ENCODE measurements at places on chromosomes 5 and 9.
A peak's percentile ranks its signal among the peaks of the same experiment; 100 is the strongest.

- DNase-seq: no peak
Measured at GRCh38 chr5:35056686-35057085, 8.9 kb upstream of the AGXT2 start.

- no peak for DNase-seq
Measured at GRCh38 chr5:371811-372555, 50.5 kb downstream of the AHRR start.

GRCh38 chr5:135881244-135881643, 14.4 kb downstream of the IL9 start:
- DNase-seq: no peak

DNA sequence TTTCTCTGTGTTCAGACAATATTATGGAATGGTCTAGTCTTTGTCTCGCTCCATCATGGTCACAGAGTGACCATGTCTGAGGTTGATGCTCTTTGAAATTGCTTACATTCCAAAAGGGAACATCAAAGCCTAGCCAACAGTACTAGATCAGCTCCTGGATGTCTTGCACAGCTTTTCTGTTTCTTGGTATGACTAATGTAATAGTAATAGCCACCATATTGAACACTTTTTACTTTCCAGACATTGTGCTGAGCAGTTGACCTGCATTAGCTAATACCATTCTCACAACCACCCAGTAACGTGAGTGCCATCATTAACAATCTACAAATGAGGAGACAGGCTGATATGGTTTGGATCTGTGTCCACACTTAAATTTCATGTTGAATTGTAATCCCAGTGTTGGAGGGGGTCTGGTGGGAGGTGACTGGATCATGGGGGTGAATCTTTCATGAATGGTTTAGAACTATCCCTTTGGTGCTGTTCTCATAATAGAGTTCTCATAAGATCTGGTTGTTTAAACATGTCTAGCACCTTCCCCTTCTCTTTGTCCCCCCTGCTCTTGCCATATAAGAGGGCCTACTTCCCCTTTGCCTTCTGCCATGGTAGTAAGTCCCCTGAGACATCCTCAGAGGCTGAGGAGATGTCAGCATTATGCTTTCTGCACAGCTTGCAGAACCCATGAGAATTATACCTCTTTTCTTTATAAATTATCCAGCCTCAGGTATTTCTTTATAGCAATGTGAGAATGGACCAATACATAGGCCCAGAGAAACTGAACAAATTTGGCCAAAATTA, 577.5 kb upstream of the CLINT1 start:
- DNase-seq: no peak

- DNase-seq: no peak
Measured at GRCh38 chr5:143552680-143553079, 149.2 kb upstream of the NR3C1 start.

- DNase-seq: peak; percentile 38
Measured at GRCh38 chr5:40223884-40224402, 455.8 kb upstream of the PTGER4 start.

DNA sequence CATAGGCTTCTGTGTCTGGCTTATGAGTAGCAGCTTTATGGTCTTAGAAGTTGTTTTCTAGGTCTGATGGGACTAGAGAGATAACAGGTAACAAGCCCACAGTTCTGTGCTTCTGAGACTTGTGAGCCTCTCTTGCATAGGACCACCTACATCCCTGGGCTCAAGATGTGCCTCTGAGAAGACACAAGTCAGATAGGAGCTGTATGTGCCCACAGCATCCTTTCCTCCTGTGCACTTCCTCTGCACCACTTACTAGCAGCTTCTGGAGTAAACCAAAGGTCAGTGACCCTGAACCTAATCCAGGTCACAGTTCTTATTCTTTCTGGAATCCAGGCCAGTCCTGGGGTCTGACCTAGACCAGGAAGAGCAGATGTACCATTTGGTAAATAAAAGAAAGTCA, 40.0 kb downstream of the GALNT10 start:
- DNase-seq: no peak

- DNase-seq: no peak
Measured at GRCh38 chr5:2196989-2197619, 314.4 kb upstream of the IRX4 start.

- DNase-seq: no peak
Measured at GRCh38 chr9:76431601-76432000, 27.4 kb upstream of the GCNT1 start.

GRCh38 chr9:21904371-21904770, 89.8 kb downstream of the CDKN2A start:
- no peak for DNase-seq

DNA sequence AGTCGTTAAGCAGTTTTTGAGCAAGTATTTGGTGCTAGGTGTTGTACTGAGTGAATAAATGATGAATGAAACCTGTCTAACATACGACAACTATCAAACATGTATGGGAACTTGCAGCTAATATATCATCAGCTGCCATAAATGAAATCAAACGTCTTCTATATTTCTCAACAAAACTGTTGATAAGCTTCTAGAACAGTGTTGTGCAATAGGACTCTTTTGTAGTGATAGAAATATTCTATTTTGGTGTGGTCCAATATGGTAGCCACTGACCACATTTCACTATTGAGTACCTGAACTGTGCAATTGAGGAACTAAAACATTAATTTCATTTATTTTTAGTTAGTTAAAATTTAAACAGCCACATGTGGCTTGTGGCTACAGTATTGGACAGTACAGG, 16.3 kb upstream of the FYB1 start:
- DNase-seq: no peak

GRCh38 chr5:59107692-59108091, 524.8 kb downstream of the RAB3C start:
- DNase-seq: no peak

DNA sequence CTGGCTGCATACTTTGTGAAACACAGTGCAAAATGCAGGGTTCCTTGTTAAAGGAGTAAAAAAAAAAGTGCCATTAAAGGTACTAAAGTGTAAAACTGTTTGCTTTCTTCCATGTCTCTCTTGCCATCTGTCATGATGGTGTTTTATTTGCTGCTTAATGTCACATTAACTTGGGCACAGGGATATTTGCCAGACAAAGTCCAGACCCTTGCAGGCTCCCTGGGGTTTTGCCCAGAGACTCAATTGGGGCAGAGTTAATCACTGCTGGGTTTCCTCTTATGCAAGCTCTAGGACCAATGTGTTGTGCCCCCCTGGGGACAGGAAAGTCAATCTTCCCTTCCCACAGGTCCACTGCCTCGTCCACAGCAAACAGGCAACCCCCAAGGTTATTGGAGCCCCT, 274.3 kb upstream of the SGCD start:
- DNase-seq: no peak

- no peak for DNase-seq
Measured at GRCh38 chr5:97797994-97798451, 615.0 kb upstream of the RIOK2 start.

DNA sequence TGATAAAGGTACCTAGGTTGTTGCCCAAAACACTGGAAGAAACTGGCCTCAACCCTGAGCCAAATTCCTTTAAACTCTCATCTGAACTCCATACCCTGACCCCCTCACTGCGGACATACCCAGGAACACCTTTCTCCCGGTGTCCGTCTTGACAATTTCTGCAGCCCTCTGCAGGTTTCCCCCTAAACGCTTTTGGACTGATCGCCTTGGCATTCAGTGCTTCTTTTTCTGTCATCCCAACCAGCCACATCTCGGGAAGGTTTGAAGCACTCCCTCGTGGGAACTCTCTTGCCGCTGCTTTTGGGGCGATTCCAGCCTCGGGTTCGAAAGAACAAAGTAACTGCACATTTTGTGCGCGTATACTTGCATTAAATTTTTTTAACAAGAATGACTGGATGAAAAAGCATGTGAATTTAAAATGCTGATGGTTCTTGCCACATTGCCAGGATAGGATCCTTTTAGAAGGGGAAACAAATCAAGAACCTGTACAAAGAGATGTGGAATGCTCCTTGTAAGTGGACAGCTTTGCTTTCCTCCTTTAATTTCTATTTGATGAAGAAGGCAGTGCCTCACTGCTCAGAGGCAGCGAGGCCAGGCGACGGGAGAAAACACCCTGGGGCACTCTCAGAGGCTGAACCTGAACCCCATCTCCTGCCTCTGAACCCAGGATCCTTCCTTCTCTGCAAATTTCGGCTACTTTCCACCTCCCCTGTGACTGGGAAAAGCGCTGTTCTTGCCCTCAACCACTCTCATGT, 615 bp downstream of the PSMD5 start:
- DNase-seq: no peak

- DNase-seq: no peak
Measured at GRCh38 chr5:44871401-44871800, 62.7 kb downstream of the MRPS30 start.

DNA sequence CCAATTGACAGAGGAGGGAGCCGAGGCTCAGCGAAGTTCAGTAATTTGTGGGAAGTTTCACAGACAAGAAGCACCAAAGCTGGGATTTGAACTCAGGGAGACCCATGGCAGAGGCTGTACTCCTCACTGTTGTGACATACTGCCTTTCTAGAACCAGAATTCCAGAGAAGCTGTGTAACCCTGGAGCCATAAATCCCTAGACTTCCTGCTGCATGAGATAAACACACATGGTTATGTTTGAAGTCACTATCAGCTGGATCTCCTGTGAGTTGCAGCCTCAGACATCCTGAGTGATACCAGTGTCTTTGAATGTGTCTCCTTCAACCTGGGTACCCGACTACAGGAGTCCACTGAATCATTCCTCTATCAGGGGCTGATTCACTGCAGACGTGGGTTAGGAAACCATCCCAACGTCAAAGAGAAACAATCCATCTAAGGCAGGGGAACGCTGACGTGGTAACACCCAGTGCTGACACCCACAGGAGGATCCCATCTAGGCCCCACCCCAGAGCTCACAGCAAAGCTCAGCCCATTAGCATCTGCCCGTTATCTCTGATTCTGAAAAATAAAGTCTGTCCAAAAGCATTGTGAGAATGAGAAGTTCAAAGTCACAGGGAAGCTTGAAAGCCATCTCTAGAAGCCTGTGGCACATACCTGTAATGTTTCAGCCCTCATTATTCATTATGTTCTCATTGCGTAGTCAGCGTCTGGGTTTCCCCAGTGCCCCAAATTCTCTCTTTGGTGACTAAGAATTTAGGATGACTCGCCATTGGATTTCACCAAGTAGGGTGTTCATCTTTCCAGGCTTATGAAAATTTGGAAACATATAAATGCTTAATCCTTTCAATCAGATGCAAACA, 36.3 kb upstream of the BASP1 start:
- no peak for DNase-seq

GRCh38 chr5:443239-444151, 519 bp downstream of the EXOC3 start:
- peak; percentile 38 for DNase-seq

DNA sequence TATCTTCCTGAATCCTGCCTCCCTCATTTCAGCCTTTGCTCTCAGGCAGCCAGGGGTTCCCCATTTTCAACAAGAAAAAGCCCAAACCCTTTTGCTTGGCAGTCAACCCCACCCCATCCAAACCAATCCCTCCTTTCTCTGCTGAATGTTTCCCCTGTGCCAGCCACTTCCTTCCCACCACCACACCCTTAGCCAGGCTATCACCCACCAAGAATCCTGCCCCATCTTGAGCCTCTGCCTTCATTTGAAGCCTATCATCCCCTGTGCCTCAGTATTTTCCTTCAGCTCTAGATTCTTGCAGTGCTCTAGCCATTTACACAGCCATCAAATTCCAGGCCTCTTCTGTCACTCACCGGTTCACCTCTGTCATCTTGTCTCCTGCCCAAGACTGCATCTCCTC, 15.3 kb upstream of the FIBCD1 start:
- DNase-seq: no peak

- no peak for DNase-seq
Measured at GRCh38 chr5:15249152-15249551, 250.8 kb upstream of the FBXL7 start.
